ENCODE measurements at places on chromosomes 1 and 21. TPM values are rescaled to one million over a fixed set of nuclear protein-coding genes. Genes with fewer than 3 reads are reported as not detected.

Gene UMODL1
- not detected for total RNA-seq

Gene B3GALT6
- total RNA-seq = 45.9 TPM

Gene PADI4
- total RNA-seq = 0.17 TPM

Gene CC2D1B
- total RNA-seq = 40.5 TPM

Gene FALEC
- not detected for total RNA-seq

Gene USH2A
- total RNA-seq = not detected

Gene ATAD3C
- 0.57 TPM for total RNA-seq

Gene GJB4
- not detected for total RNA-seq

Gene OR2T34
- total RNA-seq = not detected

Gene TPTE
- not detected for total RNA-seq

DNA sequence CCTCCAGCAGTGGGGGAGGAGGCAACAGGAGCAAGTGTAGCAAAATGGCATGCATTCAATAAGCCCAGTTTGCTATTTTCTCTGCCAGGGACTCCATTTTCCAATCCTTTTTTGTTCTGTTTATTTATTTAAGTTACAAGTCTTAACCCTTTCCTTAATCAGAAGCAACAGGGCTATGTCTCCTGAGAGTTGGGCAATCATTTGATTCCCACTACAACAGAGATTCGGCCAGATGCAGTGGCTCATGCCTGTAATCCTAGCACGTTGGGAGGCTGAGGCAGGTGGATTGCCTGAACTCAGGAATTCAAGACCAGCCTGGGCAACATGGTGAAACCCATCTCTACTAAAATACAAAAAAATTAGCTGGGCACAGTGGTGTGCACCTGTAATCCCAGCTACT, 25.5 kb downstream of the RCC2 start:
- no peak for DNase-seq

- no peak for DNase-seq
Observed at GRCh38 chr1:211599250-211599649, 20.3 kb upstream of the SLC30A1 start.

GRCh38 chr21:34544032-34544496, 32.1 kb upstream of the KCNE1 start:
- DNase-seq = no peak

DNA sequence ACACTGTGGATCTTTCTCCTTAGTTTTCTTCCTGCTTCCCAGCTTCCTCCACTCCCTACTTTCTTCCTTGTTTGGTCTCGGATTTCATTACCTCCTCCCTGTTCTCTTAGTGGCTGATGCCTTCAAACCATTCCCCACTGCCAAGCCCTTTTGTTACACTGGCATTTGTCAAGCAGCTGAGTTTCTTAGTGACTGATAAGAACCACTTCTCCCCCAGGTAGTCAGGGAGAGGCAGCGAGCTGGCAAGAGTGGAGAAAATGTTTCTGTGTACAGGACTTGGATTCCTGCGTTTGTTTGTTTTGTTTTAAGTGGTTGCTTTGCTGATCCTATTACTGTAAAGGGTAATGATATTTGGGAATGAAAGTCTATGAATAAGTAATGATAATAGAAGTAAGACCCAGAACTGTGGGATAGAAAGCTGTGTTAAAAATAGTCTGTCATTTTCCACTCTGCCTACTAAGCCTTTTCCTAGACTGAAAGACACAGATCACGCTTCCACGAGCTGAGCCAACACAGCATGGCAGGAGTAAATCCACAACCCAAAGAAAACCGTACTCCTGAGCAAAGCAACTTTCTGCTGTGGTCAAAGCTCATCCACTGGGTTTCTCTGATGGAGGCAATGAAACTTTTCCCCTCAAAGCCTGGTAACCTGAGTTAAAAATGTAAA, 10.1 kb upstream of the SERTAD4 start:
- DNase-seq = no peak

- DNase-seq = no peak
Observed at GRCh38 chr1:51342591-51343206, 12.3 kb upstream of the TTC39A start.

- no peak for DNase-seq
Observed at GRCh38 chr21:26405735-26406361, 167.2 kb downstream of the CYYR1 start.

DNA sequence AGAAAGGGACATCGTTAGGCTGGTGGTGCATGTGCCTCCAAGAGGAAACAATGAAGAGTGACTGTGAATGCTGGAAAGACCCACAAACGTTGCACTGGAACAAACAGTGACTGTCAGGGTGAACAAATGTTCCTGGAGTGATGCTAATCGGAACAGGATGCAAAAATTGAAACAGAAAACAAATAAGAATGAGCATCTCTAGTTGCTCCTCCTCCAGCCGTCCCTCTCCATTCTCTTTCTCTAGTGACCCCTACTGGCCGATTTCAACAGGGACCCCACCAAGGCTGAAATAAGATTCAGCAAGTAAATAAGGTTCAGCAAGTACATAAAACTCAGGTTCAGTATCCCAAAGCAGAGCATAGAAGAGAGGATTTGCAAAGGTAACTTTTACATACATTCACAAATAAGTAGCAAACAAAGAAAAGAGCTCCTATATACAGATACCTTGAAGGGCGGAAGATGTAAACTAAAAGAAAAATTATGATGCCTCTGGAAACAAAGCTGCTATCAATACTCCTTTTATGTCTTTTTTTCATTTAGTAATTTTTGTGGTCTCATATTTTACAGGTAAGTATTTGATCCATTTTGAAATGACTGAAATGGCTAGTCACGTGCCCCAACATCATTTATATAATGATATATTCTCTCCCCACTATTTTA, 836.1 kb upstream of the ADAMTS5 start:
- peak; percentile 5 for DNase-seq

DNA sequence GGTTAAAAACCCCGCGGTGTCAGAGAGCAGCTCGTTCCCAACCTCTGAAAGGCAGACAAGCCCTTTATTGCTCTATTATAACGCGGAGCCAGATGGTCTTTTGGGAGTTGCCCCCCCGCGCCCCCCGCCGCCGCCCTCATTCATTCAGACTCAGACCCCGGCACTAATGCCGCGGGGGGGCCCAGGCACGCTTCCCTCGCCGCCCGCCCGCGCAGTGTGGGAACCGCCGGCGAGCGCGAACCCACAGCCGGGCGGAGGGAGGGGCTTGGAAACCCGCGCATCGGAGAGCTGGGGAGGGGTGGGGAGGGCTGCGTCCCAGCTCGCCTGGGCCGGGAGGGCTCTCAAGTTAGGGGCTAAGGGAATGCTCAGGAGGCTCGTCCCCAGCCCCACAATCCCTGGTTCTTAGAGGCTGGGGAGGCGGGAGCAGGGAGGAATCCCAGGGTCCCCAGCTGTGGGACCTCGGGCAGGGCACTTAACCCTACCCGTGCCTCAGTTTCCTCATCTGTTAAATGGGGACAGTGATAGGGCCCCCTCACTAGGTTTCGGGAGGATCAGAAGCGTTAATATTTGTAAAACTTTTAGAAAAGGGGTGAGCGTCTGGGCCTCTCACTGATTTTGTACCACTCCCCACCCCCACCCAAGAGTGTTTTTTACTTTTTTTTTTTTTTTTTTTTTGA, 10.9 kb upstream of the HES5 start:
- DNase-seq = no peak

DNA sequence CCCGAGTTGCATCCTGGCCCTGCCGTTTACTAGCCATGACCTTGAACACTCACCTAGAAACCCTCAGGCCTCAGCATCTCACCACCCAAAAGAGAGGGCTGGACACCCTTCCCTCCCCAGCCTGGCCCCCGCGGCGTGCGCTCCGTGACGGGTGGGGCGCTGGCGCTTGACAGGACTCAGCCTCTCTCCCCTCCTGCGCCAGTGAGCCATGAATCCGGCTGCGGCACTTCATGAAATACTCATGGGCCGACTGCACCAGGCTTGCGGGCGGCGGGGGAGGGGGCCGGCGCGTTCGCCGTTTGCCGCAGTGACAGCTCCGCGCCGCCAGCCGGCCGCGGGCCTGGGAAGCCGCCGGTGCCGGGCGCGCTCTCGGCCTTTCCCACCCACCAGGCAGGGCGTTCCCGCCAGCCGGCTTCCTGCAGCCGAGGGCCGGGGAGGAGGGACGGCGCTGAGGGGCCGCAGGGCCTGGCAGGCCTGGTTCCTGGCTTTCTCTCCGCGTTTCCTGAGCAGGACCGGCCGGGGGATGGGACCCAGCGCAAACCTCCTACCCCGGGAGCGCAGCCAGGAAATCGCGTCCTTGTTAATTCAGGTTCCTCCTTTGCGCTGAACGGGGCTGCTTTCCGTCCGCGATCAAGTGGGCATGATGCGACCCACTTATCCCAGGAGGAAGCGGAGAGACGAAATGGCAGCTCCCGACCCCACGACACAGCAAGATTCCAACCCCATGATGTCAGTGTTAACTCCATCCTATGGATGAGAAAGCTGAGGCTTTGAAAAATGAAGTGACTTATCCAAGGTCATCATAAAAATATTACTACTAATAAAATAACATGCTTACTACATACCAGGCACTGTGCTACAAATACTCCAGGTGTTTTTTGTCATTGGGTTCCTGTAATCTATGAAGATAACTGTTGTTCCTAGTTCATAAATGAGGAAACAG, 9.1 kb upstream of the LUZP1 start:
- peak; percentile 32 for DNase-seq

GRCh38 chr1:3750741-3751140, 1.5 kb upstream of the CCDC27 start:
- DNase-seq = no peak

DNA sequence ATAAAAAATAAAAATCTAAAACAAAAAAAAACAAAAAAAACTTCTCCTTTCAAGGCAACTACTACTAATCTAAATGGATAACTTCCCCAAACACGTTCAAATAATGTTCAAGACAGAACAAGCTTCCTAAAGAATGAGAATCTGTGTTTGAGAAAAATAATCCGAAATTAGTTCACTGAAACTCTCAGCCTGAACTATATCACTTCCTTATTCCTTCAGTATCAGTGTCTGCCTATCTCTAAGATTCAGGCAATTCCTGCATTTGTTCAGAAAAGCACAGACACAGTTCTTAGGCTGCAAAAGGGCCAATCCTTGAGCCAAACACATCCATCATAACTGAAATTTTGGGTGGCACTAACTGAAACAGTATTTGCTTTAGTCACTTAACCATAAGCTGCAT, 22.4 kb downstream of the DSTYK start:
- no peak for DNase-seq

GRCh38 chr1:62882201-62883104, 98.5 kb downstream of the ATG4C start:
- DNase-seq = no peak

DNA sequence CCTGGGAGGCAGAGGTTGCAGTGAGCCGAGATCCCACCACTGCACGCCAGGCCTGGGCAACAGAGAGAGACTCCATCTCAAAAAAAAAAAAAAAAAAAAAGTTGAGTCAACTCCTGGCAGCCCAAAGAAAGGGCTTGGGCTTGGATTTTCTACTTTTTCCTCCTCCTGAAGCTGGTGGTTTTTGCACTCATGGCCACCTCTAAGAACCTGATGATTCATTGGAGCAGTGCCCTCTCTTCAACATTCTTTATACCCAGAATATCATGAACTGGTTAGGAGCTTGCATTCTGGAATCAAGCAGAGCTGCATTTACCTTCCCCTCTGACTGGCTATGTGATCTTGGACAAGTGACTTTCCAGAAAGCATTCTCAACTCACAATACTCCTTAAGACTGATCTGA, 3.5 kb upstream of the ACTA1 start:
- DNase-seq = no peak

- no peak for DNase-seq
Observed at GRCh38 chr1:152502496-152503180, 8.0 kb upstream of the LCE5A start.

- peak; percentile 22 for DNase-seq
Observed at GRCh38 chr1:197776351-197777105, 1.2 kb upstream of the DENND1B start.

DNA sequence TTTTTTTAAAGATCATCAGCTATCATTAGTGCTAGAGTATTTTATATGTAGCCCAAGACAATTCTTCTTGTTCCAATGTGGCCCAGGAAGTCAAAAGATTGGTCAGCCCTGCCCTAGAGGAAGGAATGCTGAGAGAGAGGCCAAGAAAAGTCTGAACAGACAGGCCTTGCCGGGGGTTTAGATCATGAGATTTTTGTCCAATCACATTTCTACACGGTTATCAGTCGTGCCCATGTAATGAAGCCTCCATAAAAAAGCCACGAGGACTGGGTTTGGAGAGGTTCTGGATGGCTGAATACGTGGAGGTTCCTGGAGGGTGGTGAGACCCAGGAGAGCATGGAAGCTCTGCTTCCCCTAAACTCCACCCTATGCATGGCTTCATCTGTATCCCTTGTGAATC, 24.3 kb upstream of the ENO1 start:
- no peak for DNase-seq

Measured in activated T-helper 1 cell treated with anti-CD3 and anti-CD28 coated beads, Interleukin-12 subunit alpha, Interleukin-12 subunit beta, Interleukin-2, Interleukin-4 antibody, amounts not matched to agents 30 ng/mL and 10 ng/mL and 1 ng/mL, durations not matched to agents 14 hours and 24 hours and 36 hours (primary cell).